A549 treated with dexamethasone at 1 μM for 4 hours (cell line): ENCODE measurements at places on chromosomes 12 and 14. TPM values are rescaled to one million over a fixed set of nuclear protein-coding genes. Genes with fewer than 3 reads are reported as not detected.

The BMP4 gene
- 1.6 to 2.6 TPM (median 1.9 TPM) in 5 replicates for total RNA-seq

The DDN gene
- total RNA-seq = 0.56 to 0.71 TPM (median 0.67 TPM) in 5 replicates

The SENP1 gene
- 11.5 to 16.0 TPM (median 12.9 TPM) in 5 replicates for total RNA-seq

The MED13L gene
- 25.2 to 39.3 TPM (median 37.4 TPM) in 5 replicates for total RNA-seq

The EPYC gene
- not detected in 5 replicates for total RNA-seq

The ACVR1B gene
- total RNA-seq = 14.6 to 19.2 TPM (median 18.2 TPM) in 5 replicates

The GALNT9 gene
- total RNA-seq = 3.2 to 5.6 TPM (median 4.0 TPM) in 5 replicates

The FZD10 gene
- total RNA-seq = not detected in 5 replicates

The NTF3 gene
- 0.08 TPM in 2 of 5 replicates, not detected in the others for total RNA-seq

The LAG3 gene
- total RNA-seq = 0.56 to 1.7 TPM (median 1.3 TPM) in 5 replicates

The SNRPF gene
- total RNA-seq = 103 to 197 TPM (median 114 TPM) in 5 replicates

The CYP27B1 gene
- 1.2 to 2.9 TPM (median 2.2 TPM) in 5 replicates for total RNA-seq

The INHBE gene
- total RNA-seq = 0.04 to 0.13 TPM (median 0.10 TPM) in 4 of 5 replicates, not detected in the other

The VRTN gene
- 0.08 TPM in 1 of 5 replicates, not detected in the others for total RNA-seq

The KCNC2 gene
- total RNA-seq = not detected in 5 replicates

The SDSL gene
- 22.3 to 26.3 TPM (median 24.0 TPM) in 5 replicates for total RNA-seq

The GPR68 gene
- total RNA-seq = 0.20 to 0.48 TPM (median 0.29 TPM) in 5 replicates

The CMA1 gene
- not detected in 5 replicates for total RNA-seq
